ENCODE measurements at places on chromosomes 16 and 17.

DNA sequence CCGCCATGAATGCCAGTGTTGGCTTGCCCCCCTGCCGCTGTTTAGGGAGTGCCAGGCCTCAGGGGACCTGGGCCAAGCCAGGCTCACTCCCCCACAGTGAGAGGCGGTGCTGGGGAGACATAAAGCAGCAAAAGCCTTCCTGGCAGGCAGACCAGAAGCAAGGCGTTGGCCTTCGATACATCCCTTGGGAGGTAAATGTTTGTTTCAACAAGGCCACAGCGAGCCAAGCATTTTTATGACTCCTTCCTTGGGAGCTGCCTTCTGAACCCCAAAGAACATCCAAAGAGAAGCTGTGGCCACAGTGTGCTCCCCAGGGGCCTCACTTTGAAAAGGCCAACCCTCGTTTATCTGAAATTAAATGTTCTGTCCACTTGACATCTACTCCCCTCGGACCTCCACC, 119.7 kb upstream of the CIBAR2 start:
- DNase-seq: no peak

DNA sequence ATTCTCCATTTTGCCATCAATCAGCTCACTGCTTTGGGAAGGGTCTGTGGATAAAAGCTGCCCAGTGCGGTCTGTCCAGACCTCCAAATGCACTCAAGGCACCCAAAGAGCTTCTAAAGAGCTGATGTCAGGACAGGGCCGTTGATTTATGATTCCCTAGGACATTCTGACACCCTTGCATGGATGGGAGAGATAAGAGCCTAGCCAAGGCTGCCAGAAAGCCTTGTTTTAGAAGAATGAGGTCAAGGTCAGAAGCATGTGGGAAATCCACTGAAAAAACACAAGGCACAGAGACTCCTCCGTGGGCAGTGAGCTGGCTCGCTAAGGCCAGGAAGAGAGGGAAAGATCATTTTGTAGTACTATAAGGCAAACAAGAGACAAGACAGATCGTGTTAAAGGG, 214.0 kb downstream of the CDH11 start:
- DNase-seq: no peak

DNA sequence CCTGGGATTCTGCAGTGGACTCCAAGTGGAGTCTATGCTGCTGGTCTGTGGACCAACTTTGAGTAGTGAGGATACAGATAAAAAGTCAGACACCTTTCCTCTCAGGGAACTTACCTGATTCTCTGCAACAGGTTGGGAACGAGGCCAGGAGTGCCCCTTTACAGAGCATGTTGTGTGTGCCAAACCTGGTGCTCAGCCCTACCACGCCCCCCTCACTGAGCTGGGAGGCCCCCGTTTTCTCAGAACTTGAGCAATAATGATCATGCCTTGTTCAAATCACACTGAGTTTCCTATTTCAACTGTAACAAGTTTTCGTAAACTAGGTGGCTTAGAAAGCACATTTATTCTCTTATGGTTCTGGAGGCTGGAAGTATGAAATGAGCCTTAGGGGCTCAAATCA, 182.0 kb downstream of the COPRS start:
- DNase-seq: no peak

DNA sequence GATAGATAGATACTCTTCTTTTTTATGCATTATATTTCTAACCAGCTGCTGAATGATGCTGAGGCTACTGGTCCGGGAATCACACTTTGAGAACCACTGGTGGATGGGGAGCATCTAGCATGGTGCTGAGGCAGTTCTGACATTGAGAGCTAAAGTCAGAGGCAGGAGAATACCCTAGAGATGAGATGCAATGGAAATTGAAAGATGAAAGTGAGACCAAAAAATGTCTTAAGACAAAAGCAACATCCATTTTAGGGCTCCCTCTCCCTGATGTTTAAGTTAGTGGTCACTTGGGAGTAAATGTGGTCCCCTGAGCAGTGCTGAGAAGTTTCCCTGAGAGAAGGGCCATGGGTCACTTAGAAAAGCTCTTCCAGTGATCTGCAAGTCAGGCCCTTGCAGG, 6.8 kb downstream of the PCTP start:
- DNase-seq: no peak

DNA sequence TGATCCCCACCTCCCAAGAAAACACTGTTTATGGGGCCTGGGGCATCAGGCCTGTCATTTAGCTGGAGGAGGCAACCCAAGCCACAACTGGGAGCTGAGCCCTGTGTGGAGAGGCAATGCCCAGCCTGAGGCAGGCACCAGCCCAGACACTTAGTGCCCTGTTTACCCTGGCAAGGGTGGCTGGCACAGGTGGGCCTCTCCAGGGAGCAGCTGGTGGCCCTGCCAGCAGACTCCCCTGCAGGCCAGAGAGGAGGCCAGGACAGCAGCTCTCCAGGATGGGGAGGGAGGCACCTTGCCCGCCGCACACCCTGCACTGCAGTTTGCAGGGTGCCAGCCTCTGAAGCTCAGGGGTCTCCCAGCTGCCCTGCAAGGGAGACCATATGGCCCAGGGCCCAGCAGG, 9.1 kb upstream of the TMEM92 start:
- no peak for DNase-seq

- DNase-seq: no peak
These were observed 825 bp downstream of the BLMH start for GRCh38 chr17:30290696-30291542.

GRCh38 chr17:59165933-59166342, 10.4 kb downstream of the PRR11 start:
- DNase-seq: no peak

DNA sequence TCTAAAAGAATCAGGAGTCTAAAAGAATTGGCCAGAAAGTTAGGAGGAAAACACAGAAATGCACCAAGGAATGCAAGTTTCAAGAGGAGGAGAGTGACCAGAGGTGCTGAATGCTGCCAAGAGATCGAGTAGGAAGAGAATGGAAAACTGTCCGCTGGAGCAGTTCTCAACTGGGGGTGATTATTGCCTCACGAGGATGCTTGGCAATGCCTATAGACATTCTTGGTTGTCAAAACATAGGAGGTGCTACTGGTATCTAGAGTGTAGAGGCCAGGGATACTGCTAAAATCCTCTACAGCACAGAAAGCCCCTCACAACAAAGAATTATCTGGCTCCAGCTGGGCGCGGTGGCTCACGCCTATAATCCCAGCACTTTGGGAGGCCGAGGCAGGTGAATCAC, 82.1 kb upstream of the NOL11 start:
- no peak for DNase-seq

GRCh38 chr17:49932138-49932723, 36.8 kb upstream of the DLX4 start:
- no peak for DNase-seq

DNA sequence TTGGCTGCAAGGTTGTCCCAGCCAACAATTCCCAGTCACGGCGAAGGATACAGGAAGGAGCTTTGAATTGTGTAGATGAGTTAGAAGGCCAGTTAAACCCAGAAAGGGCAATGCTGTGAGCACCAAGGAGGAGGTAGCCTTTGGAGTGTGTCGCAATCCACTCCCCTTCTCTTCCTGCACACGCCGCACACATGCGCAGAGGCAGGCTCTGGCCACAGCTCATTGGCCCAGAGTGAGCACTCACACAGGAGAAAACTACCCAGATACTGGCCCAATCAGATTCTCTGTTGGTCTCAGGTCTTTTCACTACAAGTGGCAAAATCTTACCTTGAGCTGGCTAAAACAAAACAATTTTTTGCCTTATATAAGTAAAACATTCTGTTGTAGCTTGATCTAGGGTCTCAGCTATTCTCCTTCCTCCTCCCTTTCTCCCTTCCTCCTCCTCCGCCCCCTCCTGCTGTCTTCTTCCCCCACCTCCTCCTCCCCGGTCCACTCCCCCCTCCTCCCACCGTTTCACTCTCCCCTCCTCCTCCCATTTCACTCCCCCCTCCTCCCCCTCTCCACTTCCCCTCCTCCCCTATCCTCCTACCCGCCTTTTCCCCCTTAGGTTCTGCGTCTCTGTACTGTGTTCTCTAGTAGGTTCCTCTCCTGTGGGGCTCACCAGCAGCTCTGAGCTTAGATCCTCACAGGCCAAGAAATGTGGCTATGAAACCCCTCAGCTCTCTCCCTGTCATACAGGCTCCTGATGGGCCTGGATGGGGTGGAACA, 344.9 kb downstream of the CPPED1 start:
- no peak for DNase-seq

DNA sequence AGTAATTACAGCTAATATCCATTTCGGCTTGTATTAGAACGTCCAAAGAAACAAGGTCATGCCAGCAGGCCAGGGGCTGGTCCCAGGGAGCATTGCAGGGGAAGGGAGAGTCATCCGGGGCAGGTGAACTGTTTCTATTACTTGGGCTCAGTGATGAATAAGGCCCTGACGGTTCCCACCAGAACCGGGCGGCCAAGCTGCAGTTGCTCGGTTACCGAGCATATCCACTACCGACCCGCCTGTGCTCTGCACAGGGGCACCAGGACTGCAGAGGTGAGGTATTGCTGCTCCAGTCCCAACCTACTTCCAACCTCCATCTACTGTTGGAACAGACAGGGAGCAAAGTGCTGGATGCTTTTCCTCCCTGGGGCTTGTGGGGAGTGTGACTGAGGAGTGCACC, 295.5 kb downstream of the MAF start:
- no peak for DNase-seq

DNA sequence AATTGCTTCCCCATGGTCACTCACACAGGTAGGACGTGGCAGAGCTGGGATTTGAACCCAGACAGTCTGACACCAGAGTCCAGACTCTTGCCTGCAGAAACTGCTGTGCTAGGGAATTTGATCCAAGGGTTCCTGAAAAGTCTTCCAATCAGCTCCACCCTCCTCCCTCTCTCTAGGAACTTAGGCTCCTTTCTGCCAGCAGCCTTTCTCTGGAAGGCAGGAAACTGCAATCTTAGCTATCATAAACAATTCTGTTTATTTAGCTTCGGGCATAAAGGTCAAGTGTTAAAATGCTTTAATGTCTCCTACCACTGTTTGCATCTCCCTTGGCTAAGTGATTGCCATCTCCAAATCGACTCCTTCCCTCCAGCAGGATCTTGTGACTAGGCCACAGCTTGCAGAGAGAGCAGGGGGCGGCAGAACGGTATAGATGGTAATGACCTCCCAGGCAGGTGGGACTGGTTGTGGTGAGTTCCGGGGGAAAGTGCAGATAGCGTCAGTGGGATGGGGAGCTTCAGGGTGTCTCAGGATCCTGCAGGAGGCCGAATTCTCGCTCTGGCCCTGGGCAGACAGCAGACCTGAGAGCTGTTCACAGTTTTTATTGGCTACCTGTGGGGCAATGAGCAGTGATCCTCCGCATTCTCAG, 882.4 kb upstream of the EEF2KMT start:
- DNase-seq: no peak

- no peak for DNase-seq
These were observed 12.4 kb downstream of the NMT1 start for GRCh38 chr17:45073414-45074070.

DNA sequence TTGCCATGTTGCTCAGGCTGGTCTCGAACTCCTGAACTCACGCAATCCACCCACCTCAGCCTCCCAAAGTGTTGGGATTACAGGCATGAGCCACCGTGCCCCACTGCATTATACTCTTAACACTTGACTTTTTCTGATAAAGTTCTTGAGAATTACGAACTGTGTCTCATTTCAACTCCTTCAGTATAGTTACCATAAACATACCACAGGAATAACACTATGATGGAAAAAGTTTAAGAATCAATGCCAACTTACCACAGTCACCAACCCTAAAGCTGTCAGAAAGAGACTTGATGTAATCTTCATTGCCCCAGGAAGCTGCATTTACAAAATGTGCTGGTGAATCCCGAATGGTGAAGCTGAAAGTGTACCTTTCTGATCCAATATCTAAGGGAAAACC, 10.2 kb downstream of the MEIOB start:
- no peak for DNase-seq

GRCh38 chr17:61208301-61209105, 191.1 kb upstream of the TBX2 start:
- DNase-seq: no peak

- DNase-seq: no peak
These were observed 17.2 kb downstream of the METRNL start for GRCh38 chr17:83096401-83097224.

DNA sequence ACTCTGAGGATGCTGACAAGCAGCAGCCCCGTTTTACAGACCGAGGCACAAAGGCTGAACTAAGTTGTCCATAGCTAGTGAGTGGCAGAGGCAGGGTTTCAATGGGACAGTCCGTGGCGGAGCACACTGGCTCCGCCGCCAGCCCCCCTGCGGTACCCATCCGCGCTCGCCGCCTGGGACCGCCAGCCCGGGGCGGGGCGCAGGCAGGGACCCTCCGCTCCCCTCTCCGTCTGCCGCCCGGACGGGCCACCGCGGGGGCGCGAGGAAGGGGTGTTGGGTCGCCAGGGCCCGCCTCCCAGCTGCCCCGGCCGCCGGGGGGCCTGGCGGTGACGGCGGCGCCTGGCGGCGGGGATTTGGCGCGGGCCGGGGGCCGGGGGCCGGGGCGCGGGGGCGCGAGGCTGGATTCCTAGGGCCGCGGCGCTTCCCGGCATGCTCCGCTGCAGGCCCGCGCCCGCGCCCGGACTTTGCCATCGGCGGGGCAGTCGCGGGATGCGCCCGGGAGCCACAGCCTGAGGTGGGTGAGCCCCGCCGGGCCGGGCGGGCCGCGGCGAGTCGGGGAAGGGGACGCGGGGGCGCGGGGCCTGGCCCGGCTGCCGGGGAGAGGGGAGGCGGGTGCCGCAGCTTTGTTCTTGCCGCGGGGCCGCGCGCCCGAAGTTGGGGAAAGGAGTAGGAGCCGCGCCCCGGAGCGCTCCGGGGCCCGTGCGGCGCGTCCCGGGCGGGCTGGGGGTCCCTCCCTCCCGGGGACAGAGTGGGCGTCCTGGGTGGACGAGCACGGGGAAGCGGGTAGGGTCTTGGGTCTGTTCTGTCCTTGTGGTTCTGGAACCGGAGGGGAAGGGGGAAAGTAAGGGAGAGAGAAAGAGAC, at the start of gene TMEM98:
Gene TMEM98, plus strand, starts transcription at position 430 of the 862 bp plus-strand sequence. CDS start 3,376 bp downstream, outside the sequence.
- no peak for DNase-seq

GRCh38 chr16:11629071-11630030, 38.9 kb upstream of the SNN start:
- DNase-seq: no peak

- no peak for DNase-seq
These were observed 160.4 kb downstream of the ABCC12 start for GRCh38 chr16:47995354-47995753.

GRCh38 chr17:61837175-61838051, 25.9 kb downstream of the BRIP1 start:
- DNase-seq: peak; percentile 61

DNA sequence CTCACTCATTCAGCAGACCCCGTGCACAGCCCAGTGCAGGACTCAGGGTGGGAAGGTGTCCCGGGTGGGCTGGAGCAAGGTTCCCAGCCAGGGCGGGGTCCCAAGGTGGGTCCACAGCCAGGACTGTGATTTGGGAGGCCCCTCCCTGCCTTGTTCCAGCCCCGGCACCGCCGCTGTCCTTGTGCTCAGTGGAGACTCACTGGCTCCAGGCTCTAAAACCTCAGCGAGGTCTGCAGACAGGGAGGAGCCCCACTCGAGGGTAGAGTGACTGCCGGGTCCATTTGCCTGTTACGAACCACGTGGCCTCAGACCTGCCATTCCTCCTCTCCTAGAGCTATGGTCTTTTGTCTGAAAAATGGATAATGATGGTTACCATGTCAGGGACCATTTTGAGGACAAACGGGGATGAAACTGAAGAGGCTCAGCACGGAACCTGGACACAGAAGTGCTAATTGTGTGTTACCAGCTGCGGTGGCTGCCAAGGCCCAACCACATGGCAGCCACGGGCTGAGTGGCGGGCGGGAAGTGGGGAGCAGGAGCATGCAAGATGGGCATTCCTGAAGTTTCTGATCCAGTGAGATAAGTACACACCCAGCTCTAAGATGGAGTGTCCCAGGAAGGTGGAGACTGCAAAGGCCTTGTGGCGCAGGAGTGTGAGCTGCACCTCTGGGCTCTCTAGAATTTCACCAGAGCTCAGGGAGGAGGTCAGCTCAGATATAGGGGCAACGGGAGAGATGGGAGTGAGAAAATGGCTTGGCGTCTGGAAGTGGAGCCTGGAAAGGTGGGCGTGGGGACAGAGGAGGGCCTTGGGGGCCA, 317.6 kb downstream of the SEC14L1 start:
- DNase-seq: no peak

Data from amniotic stem cell (primary cell).